Pancreas (tissue), 10 donors: ENCODE measurements at places on chromosomes 1 and 21.

DNA sequence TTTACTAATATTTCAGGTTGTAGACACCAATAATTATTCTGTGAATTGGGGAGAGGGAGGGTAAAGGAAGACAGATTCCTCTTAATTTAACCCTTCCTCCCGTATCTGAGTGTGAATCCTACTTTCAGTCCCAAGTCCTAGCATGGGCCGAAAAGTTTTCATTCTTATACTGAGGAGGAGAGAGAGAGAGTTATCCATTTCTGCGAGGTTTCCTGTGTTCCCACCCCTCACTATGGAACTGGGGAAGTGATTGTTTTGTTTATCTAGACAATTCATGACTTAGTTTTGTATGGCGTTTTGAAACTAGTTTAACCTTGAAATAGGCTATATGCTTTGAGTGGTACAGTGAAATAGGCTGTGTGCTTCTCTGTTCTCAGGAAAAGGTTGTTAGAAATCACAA lies 134.0 kb upstream of the DPYD start:
- no peak for DNase-seq

DNA sequence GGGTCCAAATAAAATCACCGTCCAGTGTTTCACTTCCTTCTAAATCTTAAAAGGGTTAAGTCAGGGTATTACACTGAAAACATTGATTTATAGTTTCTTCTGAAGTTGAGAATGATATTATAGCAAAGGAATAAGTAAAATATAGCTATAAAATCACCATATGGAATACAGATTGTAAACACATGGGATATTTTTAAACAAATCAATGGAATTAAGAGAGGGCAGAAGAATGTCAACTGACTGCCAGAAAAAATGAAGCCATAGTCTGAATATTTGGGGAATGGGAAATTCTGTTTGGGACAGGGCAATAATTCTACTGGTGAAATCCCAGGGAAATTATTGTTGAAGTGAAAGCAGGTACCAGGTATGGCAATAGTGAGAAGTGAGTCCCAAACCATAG lies 664.6 kb downstream of the NCAM2 start:
- no peak for DNase-seq

GRCh38 chr21:31629972-31630711 lies 29.4 kb upstream of the SOD1 start:
- peak; percentile 60 for DNase-seq

DNA sequence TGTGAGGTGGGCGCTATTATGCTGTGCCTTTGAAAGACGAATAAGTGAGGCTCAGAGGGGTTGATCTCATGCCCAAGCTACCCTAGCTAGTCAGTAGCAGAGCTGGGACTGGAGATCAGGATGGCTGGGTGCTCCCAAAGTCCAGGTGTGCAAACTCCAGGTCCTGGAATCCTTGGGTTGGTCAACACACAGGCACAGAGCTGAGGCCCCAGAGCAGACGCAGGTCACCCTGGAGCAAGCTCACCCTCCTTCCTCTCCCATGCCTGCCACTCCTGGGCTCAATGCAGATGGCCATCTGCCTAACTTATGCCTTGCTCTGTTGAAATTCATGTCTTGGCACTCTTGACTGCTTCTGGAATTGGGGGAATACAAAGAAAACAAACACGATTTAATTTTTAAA lies 587.2 kb downstream of the PTPRU start:
- DNase-seq, result no peak

GRCh38 chr1:160124705-160125478 lies 9.3 kb downstream of the ATP1A2 start:
- DNase-seq, result peak; percentile 6

GRCh38 chr1:17893891-17894631 lies 138.9 kb downstream of the ACTL8 start:
- no peak for DNase-seq

DNA sequence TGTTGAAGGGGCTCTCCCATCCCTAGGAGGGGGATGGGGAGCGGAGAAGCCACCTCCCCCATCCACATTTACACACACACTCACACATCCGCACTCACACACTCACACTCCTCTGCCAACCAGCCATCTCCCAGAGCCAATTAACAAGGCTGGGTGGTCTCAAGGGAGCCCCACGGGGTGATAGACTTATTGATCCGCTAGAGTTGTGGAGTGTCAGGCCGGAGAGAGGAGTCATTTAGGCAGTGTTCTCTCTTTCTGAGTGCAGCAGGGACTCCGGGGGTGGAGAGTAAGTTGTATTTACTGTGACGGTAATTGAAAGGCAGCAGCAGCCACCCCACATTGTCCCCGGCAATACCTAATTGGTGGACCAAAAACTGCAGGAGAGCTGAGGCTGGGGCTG lies 61.6 kb downstream of the KLHDC7A start:
- DNase-seq, result no peak

- peak; percentile 69 for DNase-seq
These were observed 6.4 kb upstream of the CDK11B start for GRCh38 chr1:1664941-1665814.

DNA sequence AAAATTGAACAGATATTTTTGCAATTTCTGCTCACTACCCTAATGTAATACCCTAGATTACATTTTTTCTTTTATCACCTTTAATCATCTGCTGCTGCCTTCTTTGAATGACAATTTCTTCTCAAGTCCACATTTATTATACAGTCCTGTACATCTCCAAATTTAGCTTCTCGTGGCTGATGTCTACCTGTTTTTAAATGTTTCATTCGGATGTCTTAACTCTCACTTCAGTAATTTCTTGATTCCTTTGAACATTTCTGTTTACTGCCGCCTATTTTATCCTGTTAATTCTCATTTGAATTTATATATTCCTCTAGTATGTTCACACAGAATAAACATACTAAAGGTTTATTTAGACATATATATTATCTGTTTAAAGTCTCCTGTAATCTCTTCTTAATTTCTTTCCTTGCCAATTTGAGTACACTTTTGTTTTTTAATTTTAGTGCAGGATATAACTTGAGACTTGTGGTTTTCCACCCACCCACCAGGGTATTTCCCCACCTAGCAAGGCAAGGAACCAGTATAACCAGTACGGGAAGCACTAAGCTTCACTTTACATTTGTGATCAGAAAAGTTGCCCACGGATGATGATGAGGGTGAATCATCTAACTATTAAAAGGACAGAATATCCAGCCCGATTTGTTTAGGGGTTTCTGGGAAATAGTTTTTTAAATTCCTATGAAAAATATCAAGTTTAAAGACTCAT lies 12.7 kb downstream of the INSL5 start:
- no peak for DNase-seq

DNA sequence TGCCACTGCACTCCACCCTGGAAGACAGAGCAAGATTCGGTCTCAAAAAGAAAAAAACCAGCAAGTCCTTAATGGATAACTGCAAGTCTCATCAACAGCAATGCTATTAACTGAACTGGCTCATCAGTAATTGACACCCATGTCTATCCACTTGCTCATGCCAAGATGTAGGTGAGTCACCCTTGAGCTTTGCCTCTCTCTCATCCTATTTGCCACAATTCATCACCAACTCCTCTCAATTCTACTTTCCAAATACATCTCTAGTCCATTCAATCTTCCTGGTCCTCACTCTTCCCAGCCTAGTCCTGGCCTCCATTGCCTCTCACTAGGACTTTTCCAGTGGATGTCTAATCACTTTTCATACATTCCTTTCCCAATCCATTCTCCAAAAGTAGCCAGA lies 103.7 kb upstream of the PRMT6 start:
- DNase-seq, result no peak

GRCh38 chr1:231159963-231160761 lies 1.7 kb upstream of the TRIM67 start:
- no peak for DNase-seq

DNA sequence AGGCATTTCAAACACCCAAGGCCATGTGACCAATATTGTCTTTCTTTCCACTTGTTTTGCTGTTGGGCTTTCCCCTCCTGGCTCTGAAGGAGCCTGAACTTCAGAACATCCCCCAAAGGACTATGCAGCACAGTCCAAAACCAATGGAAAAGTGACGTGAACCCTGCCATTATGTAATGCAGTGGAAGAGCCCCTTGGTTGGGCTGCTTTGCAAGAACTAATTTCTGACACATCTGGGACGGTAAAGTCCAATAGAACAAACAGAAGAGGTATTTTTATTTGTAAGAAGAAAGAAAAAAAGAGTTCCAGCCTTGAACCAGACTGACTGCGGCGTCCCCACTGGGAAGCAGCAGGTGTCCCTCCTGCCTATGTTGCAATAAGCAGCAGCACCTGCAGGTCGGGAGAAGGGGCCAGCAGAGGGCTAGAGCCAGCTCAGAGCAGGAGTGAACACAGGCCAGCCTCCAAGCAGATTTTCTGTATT lies 116.7 kb downstream of the CDC7 start:
- DNase-seq, result peak; percentile 90

- DNase-seq, result no peak
These were observed 180.8 kb upstream of the CAMK1G start for GRCh38 chr1:209402697-209403096.

- no peak for DNase-seq
These were observed 31.5 kb downstream of the RIMS3 start for GRCh38 chr1:40633931-40634376.

DNA sequence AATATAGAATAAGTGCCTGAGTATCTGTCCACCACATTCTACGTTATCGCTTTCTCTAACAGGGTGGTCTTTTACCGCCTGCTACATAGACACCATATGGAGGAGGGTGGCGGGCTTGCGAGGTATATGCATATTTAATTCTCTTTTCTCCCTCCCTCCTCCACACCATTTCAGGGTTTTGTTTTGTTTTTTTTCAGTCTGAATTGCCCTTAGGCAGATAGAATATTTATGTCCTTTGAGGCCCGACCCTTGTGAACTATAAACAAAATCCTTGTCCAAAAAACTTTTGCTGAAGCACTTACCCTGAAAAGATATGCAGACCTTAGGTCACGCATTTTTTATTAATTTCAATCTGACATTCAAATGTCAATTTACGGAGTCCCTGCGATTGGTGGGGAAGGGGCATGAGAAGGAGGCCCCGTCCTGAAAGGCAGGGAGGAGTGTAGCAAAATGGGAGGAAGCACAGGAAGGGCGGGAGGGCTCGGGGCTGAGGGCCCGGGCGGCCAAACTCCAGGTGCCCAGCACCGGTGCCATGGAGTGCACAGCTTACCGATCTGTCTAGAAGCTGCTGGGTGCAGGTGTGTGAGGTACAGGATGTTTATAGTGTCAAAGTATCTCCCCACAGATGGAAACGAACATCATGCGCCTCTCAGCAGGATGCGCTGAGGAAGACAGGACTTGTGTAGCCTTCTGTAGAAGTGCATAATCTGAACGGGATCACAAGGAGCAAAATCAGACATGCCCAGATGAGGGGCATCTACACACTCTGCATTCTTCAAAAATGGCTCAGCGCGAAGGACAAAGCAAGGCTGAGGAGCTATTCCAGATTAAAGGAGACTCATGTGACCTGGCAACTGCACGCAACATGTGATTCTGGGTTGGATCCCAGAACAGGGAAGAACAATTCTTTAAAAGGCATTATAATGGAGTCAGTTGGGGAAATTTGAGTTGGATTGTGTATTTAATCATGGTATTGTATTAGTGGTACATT lies 68.8 kb upstream of the LYST start:
- no peak for DNase-seq

- no peak for DNase-seq
These were observed 67.5 kb downstream of the RGL1 start for GRCh38 chr1:183872403-183872802.

GRCh38 chr1:204278251-204278650 lies 64.5 kb upstream of the GOLT1A start:
- no peak for DNase-seq

DNA sequence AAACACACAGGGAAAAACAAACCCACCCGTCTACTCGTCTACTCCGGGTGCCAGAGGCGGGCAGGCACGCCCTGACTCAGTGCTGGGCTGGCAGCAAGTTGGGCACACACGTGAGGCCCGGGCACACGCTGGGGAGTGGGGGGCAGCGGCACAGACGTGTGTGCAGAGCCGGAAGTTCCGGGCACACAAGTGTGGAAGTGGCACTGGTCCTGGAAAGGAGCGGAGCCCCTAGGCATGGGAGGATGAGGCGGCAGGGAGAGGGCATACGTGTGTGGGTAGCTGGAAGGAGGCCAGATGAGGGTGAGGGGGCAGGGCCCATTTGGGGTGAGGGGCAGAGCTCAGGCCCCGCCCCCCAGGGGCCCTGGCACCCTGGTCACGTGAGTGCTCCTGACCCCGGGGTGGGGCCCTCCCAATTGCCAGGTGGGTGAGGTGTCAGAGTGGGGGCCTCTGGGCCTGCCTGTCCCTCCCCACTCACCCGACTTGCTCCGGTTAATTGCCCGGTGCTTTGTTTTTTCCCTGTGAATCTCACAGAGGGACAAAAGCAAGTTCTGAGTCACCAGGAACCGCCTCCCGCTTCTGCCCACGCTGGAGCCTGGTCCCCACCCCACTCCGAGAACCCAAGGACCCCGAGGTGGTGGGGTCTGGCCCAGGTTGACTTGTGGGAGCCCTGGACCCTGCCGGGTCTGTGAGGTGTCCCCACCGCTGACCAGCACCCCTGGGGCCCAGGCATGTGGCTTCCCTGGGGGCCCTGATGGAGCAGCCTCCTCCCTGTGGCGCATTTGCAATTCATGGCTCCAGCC lies 104.8 kb upstream of the CASZ1 start:
- no peak for DNase-seq

GRCh38 chr1:92882819-92883218 lies 51.0 kb downstream of the RPL5 start:
- no peak for DNase-seq

GRCh38 chr21:26964170-26964778 lies 2.6 kb downstream of the ADAMTS5 start:
- no peak for DNase-seq

DNA sequence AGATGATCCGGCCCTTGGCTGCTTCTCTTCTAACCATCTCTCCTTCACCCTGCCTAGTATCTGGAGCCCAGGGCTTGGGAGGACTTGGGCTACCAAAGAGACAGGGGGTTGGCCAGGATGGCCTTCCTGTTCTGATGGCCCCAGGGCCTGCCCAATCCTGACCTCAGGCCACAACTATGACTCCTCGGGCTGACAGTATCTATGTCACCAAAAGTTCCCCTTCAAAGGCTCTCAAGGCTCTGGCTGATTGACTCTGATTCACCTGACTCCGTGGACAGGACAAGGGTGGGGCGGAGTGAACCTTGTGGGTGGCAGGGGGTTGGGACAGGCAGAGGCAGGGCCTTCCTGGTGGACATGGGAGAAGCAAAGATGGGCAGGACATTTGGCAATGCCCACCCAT lies 12.7 kb downstream of the MEF2D start:
- peak; percentile 43 for DNase-seq

DNA sequence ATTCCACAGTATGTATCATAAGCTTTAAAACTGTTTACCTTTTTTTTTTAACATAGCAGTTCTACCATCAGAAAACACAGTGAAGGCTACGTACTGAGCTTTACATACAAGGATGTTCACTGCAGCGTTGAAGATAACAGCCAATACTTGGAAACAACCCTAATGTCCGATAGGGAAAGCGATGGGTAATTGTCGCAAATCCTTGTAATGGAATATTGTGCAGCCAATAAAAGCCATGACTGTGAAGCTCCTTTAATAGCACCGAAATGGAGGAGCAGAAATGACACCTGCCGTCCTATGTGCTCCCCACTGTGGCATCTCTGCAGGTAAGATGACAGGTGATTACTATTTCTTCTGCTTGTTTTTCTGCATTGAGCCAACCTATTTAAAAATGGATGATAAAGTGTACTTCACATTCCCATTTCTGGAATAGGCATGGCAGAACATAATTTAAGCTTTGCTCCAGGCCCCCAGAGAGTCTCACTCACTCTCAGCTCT lies 523.8 kb downstream of the PTPRU start:
- DNase-seq, result no peak

- DNase-seq, result no peak
These were observed 96.6 kb upstream of the B3GALT2 start for GRCh38 chr1:193283016-193283415.
